ENCODE measurements at places on chromosomes 4 and X.

- DNase-seq = no peak
These were observed 14.0 kb upstream of the CDKN2AIP start for GRCh38 chr4:183430317-183430993.

GRCh38 chr4:10667701-10668326 lies 16.8 kb downstream of the CLNK start:
- no peak for DNase-seq

DNA sequence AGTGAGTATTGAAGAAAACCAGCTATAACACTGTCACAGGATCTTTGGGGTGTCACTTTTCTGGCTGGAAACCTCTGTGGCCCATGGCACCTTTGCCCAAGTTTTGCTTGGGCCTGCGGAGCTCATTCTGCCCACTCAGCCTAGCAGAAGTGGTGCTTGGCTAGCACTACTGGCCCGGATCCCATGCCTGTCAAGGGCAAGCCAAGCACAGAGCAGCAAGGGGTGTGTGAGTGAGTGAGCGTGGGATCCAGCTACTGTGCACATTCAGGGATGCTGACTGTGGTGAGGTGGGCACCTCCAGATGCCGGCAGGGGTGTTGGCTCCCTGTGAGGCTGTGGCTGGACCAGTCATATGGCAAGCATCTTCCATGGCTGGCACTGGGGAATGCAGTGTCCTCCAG lies 55.4 kb upstream of the RASGEF1B start:
- DNase-seq = no peak

GRCh38 chr4:28010577-28011240 lies 1150.1 kb downstream of the STIM2 start:
- no peak for DNase-seq

GRCh38 chr4:76199664-76200211 lies 13.9 kb downstream of the SCARB2 start:
- DNase-seq = no peak

- DNase-seq = no peak
These were observed 24.8 kb downstream of the PDGFC start for GRCh38 chr4:156946516-156947424.

DNA sequence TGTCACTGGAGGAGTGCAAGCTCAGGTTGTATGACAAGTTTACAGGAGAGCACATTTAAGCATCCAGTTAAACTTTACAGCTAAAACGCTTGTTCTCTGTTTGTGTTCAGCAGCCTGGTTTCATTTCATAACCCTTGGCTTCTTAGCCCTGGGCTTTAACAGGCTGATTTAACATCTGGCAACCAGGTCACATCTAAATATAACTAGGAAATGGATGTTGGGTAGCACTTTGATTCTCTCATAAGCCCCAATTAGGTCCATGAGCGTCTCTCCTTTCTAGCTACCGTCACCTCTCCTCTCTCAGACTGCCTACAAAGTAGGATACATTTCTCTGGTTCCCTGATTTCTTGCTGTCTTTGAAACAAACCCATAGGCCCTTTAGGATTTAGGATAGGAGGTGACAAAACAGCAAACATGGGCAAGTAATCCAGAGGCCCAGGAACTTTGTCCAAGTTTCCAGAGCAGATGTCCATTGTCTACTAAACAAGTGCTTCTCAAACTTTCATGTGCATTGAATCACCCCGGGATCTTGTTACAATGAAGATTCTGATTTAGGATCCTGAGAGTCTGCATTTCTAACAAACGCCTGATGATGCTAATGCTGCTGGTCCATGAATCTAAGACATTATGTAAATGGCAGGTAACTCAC lies 22.5 kb downstream of the OTUD6A start:
- DNase-seq = no peak

GRCh38 chr4:99783940-99784339 lies 32.7 kb upstream of the DAPP1 start:
- no peak for DNase-seq

- no peak for DNase-seq
These were observed 1060.8 kb downstream of the FAT4 start for GRCh38 chr4:126375462-126376054.

- no peak for DNase-seq
These were observed 51.1 kb downstream of the SEC24D start for GRCh38 chr4:118784776-118785175.

DNA sequence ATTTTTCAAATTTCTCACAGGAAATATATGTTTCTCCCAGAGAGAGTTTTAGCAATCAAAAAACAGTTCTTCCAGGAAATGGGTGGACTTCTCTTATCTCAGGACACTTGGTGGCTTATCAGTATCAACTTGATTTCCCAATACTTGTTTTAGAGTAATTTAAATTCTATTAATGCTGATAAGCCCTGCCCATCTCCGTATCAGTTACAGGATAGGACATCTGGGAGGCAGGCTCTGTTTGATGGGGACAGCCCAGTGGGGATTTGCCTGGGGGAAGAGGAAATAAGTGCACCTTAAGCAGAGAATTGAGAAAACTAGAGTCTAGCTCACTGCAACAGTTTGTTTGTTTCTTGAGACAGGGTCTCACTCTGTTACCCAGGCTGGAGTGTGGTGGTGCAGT lies 43.2 kb upstream of the PDGFRA start:
- no peak for DNase-seq

- DNase-seq = no peak
These were observed 88.4 kb upstream of the TLL1 start for GRCh38 chr4:165784672-165785071.

DNA sequence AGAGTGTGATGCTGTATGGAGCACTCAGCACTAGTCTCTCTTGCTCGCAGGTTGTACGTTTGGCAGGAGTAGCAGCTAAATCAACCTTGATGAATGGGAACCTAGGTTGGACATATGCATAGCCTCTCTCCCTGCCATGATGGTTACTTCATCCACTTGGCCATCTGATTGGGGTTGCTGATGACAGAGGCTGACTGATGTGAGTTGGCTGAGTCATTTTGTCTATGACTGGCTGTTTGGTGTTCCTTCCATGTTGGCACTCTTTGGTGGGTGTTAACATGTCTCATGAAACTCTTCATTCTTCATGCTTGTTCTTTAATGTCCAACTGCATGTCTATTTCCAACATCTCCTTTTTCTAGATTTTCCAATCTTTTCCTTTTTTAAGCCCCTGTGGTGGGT lies 31.6 kb upstream of the SPARCL1 start:
- DNase-seq = no peak

DNA sequence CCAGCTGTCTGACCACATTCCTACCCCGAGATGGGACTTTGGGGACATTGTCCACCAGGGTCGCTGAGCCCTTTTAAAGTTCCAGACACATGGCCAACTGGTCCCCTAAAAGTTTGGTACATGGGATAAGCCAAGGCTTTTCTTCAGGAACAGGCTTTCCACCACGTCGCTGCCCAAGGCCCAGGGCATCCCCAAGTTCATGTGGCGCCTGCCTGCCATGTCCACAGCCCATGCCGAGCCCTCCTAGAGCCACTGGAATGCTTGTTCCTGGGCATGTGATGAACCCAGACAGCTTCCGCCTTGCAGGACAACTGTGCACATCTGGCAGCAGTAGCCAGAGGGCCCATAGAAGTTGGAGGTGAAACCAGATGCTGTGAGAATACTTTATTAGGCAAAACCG lies 41.3 kb downstream of the FRG1 start:
- DNase-seq = no peak

DNA sequence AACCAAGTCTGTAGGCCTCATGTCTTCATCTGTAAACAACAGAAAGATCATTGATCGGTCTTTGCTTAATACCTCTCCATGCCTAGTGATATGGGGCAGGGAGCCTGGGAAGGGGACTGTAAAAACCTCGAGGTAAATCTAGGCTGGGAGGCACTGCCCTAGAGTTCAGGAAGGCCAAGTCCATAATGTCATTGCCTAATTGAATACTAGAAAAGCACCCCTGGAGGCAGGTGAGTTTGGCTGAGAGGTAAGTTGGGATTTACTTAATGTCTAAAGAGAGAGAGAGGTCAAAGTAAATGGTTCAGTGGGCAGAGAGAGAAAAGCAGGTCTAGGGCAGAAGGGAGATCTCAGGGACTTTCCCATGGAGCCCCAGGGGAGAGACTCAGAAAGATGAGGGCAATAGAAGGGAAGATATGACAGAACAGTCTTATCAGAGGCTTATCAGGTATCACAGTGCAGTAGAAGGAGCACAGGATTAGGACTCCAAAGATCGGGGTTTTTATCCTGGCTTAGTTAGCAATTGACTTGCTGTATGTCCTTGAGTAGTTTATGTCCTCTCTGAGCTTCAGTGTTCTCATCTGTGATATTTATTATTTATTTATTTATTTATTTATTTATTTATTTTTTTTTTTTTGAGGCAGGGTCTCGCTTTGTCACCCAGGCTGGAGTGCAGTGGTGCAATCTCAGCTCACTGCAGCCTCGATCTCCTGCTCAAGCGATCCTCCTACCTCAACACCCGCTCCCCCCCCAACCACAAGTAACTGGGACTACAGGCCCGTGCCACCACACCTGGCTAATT lies 85.2 kb downstream of the SLC16A2 start:
- no peak for DNase-seq

GRCh38 chr4:117783716-117784115 lies 250.6 kb upstream of the NDST3 start:
- no peak for DNase-seq

- DNase-seq = no peak
These were observed 75.9 kb upstream of the LSM6 start for GRCh38 chr4:146099585-146099984.

- no peak for DNase-seq
These were observed 1415.5 kb downstream of the PCDH7 start for GRCh38 chr4:32135642-32136041.

- DNase-seq = no peak
These were observed 212.9 kb upstream of the SLC7A11 start for GRCh38 chr4:138455097-138455496.

- DNase-seq = no peak
These were observed 31.2 kb downstream of the USP46 start for GRCh38 chr4:52627876-52628275.

- DNase-seq = no peak
These were observed 153.5 kb upstream of the FAM241A start for GRCh38 chr4:111991797-111992196.

- no peak for DNase-seq
These were observed 43.1 kb downstream of the TMEM164 start for GRCh38 chrX:110046001-110046400.

DNA sequence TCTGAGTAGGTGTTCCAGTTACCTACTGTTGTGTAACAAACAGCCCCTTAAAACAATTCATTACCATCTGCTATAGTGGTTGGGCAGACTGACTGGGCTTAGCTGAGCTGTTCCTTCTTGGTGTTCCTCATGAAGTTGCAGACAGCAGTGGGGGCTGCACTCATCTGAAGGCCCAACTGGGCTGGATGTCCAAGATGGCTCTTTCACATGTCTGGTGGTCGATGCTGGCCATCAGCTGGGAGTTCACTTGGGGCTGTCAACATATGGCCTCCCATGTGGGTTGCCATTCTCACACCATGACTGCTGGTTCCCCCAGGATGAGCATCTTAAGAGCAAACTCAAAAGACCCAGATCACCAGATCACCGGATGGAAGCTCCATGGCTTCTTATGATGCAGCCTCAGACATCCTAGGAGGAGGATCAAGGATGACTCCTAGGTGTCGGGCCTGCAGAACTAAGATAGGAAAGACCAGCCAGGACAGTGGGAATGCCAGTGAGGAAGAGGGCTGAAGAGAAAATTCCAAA lies 34.3 kb upstream of the PPP2R2C start:
- DNase-seq = no peak

DNA sequence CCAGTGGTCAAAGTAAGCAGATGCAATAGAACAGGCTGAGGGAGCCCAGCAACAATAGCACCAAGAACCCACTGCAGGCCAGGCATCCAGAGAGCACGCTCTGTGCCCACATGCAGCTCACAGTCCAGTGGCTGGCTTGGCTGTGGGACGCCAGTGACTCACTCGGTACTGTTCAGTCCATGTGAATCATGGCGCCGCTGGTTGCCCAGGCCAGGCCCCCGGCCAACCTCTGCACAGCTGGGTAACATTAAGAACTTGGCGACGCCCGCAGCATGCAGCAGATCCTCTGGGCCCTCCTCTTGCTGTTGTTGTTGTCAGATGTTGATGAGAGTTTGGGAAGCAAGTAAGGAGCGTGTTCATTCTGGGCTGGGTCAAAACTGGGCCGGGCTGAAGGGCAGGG lies 60.5 kb downstream of the MSX1 start:
- no peak for DNase-seq

DNA sequence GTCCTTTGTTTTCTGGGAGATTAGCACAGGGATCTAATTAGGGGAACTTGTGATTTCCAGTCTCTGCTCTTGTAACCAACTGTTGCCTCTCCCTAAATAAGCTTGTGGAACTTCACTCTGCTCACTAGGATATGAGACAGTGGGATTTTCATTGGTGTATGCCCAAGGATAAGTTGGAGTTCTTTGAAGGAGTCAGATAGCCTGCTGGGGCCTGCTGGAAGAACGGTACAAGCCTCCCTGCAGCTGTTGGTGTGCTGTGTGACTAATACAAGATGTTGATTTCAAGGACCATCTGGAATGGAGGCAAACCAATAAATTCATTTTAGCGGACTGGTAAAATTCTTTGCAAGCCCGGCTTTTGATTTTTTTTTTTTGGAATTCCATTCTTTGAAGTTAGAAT lies 167.0 kb downstream of the AASDH start:
- no peak for DNase-seq

- DNase-seq = no peak
These were observed at the start of gene PCDH7 for GRCh38 chr4:30720021-30720660. TSS of gene PCDH7 (plus strand) at chr4:30720369. CDS start at chr4:30721423, 1,054 bp downstream.

DNA sequence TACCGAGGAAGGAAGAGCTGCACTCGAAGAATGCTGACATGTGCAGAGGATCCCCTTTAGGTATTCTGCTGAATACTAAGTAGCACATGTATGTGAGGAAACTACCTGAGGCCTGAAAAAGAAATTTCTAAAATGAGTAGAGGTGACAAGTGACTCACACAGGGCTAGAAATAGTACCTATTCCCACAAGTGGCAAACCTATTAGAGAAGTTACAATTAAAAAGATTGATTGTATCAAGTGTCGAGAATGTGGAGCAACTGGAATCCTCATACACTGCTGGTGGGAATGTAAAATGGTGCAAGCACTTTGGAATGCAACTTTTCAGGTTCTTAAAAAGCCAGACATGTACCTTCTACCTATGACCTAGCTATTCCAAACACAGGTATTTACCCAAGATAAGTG lies 47.4 kb downstream of the CCSER1 start:
- DNase-seq = no peak

DNA sequence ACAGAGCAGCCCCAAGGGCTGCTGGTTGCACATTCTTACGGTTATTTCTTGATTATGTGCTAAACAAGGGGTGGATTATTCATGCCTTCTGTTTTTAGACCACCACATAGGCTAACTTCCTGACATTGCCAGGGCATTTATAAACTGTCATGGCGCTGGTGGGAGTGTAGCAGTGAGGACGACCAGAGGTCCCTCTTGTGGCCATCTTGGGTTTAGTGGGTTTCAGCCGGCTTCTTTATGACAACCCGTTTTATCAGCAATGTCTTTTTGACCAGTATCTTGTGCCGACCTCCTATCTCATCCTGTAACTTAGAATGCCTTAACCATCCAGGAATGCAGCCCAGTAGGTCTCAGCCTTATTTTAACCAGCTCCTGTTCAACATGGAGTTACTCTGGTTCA lies 212.4 kb upstream of the GRID2 start:
- DNase-seq = no peak

DNA sequence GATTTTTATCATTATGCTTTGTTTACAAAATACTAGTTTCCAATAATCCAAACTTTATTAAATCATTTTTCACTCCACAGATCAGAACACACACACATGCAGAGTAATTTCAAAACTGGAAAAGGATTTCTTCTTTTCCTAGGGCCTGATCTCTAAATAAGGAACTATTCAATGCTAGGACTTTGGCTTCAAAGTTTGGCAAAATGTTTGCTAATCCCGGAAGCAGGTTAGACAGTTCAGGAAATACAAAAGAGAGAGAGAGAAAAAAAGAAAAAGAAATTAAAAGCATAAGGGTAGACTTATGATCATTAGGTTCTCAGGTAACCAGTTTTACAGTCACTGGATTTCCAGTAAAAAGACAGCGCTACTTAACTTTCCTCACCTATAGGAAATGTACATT lies 211.0 kb downstream of the DCLK2 start:
- DNase-seq = no peak

Measured in stimulated activated CD4-positive, alpha-beta T cell treated with anti-CD3 and anti-CD28 coated beads, Interleukin-4, amount 100 ng/mL, for 1 hour (primary cell).